ENCODE measurements at places on chromosomes 7 and 10.
A peak's percentile ranks its signal among the peaks of the same experiment; 100 is the strongest.

- H3K27me3 ChIP-seq: no peaks in the 10 kb centered on the region
- no peak overlapping the region for H3K27ac ChIP-seq
- no peak for DNase-seq
- H3K36me3 ChIP-seq: no peaks in the 10 kb centered on the region
- no peaks in the 10 kb centered on the region for H3K4me1 ChIP-seq
Observed at GRCh38 chr7:94047956-94048355, 43.8 kb upstream of the BET1 start.

DNA sequence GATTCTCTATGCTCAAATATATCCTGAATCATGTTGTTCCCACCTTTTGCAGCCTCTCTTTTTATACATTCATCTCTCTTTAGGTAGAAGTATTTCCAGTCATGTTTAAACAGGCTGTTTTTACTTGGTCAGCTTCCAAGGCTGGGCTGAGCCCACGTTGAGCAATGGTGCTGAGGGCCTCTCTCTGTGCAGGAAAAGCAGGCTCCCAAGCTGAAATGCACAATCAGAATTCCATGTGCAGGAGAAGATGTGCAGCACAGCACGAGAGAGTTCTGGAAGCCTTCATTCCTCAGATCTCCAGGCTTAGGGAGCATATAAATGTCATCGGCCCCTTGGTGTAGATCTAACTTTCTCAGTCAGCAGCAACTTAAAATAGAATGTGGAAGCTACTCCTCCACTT, 588.5 kb downstream of the TNS3 start:
- no peaks in the 10 kb centered on the region for H3K27me3 ChIP-seq
- no peak overlapping the region for H3K4me3 ChIP-seq
- H3K36me3 ChIP-seq: no peaks in the 10 kb centered on the region
- no peak for DNase-seq
- H3K27ac ChIP-seq: no peak overlapping the region
- H3K4me1 ChIP-seq: no peaks in the 10 kb centered on the region

- H3K27ac ChIP-seq: no peak overlapping the region
- H3K36me3 ChIP-seq: peaks cover 12% of the 10 kb centered on the region
- no peaks in the 10 kb centered on the region for H3K4me1 ChIP-seq
- DNase-seq: no peak
Observed at GRCh38 chr7:94547126-94547525, 37.5 kb downstream of the CASD1 start.

GRCh38 chr7:78326876-78327275, 528.3 kb downstream of the PHTF2 start:
- no peaks in the 10 kb centered on the region for H3K27me3 ChIP-seq
- H3K36me3 ChIP-seq: no peaks in the 10 kb centered on the region
- no peak overlapping the region for H3K4me3 ChIP-seq
- H3K4me1 ChIP-seq: no peaks in the 10 kb centered on the region
- no peak for DNase-seq

DNA sequence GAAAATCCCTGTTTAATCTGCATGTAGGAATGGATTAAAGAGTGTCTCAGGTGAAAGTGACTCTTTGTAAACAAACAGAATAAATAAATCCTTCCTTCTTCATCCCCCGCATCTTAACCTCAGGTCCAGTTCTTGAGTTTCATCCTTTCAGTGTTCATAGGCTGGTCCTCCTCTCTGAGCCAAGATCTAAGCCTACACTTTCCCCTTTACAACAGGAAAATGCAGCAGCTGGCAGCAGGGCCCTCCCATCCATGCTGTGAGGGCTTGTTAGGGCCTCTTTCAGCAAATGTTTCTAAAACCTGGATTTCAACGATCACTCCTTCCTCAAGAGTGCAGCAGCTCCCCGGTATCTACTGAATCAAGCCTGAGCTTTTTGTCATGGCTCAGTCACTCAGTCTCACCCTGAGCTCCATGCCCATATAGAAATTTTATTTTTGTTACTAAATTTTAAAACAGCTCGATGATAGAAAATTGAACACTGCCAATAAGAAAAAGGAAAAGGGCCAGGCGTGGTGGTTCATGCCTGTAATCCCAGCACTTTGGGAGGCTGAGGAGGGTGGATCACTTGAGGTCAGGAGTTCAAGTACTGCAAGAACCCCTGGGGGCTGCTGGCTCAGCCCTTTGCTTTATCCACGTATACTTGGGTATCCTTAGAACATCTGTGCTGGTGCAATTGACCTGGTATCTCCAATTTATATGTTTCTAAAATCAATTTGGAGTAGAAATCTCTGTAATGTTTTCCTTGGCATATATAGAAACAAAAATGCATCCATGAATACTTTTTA, 15.6 kb downstream of the BLNK start:
- H3K4me1 ChIP-seq: no peaks in the 10 kb centered on the region
- no peaks in the 10 kb centered on the region for H3K27me3 ChIP-seq
- no peak for DNase-seq
- no peak overlapping the region for H3K27ac ChIP-seq

DNA sequence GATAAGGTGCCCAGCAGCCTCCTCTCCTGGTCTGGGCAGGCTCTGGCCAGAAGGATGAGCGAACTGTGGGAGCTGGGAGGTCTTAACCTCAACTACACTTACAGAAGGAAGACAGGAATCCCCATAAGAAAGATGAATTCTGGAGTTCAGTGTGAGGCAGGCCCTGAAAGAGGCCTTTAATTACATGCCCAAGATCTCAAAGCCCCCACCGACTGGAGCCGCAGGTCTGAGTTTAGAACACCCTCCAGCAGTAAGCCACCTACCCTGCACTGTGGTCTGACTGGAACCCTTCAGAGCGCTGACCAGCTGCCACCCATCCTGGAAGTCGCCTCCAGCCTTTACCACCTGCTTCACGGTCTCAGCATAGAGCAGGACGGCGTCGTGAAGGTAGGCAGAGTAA, 28.2 kb upstream of the ACSL5 start:
- no peak overlapping the region for H3K27ac ChIP-seq
- H3K4me3 ChIP-seq: no peak overlapping the region
- H3K27me3 ChIP-seq: no peaks in the 10 kb centered on the region
- H3K4me1 ChIP-seq: no peaks in the 10 kb centered on the region
- DNase-seq: no peak

DNA sequence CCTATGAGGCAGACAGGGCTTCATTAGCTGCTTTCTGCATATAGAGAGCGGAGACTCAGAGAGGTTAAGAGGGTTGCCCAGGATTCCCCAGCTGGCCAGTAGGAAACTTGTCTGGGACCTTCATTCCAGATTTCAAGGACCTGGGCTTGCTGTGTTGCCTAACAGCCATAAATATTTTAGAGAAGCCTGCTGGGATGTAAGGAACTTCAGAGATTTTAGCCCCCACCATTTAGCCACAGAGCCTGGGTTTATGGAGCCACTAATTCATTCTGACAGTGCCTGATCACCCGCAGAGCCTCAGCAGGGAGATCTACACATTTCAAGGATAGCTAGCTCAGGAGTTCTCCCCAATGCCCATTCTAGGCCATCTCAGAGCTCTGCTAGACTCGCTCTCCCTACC, 56.6 kb upstream of the TRUB1 start:
- no peak for DNase-seq
- no peak overlapping the region for H3K4me3 ChIP-seq
- no peak overlapping the region for H3K27ac ChIP-seq

DNA sequence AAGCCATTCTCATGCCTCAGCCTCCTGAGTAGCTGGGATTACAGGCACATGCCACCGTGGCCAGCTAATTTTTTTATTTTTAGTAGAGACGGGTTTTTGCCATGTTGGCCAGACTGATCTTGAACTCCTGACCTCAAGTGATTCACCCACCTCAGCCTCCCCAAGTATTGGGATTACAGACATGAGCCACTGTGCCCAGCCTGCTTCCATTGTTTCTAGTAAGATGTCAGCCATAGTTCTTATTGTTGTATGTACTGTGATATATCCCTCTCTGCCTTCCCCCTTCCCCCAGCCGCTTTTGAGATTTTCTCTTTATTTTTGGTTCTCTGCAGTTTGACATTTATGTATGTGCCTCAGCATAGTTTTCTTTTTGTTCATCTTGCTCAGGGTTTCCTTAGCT, 87.9 kb upstream of the KLF14 start:
- no peak overlapping the region for H3K27ac ChIP-seq
- H3K4me3 ChIP-seq: no peak overlapping the region
- no peaks in the 10 kb centered on the region for H3K4me1 ChIP-seq
- no peaks in the 10 kb centered on the region for H3K36me3 ChIP-seq

GRCh38 chr7:22320416-22320815, 36.5 kb downstream of the RAPGEF5 start:
- no peaks in the 10 kb centered on the region for H3K36me3 ChIP-seq
- H3K27me3 ChIP-seq: no peaks in the 10 kb centered on the region
- H3K27ac ChIP-seq: no peak overlapping the region
- no peak overlapping the region for H3K4me3 ChIP-seq
- no peaks in the 10 kb centered on the region for H3K4me1 ChIP-seq

GRCh38 chr10:52249850-52250395, 64.2 kb upstream of the DKK1 start:
- DNase-seq: no peak
- H3K27me3 ChIP-seq: no peaks in the 10 kb centered on the region
- no peaks in the 10 kb centered on the region for H3K36me3 ChIP-seq
- no peak overlapping the region for H3K27ac ChIP-seq
- H3K4me3 ChIP-seq: no peak overlapping the region

DNA sequence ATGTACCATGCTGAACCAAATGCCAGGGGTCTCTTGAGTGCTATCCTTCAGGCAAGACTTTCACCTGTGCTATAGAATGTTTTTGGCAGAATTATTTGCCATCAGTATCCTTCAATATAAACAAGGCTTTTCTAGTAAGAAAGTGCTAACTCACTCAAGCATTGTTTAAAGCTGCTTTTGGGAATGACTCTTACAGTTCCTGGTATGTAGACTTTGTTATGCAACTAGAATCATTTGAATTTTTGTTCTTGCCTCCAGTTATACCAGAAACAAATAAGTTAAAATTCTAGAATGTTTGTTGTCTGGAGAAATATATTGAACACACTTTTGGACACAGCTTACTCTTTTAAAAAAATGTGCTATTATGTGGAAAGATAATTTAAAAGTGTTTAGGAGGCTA, 39.5 kb upstream of the RTKN2 start:
- H3K4me3 ChIP-seq: no peak overlapping the region
- no peaks in the 10 kb centered on the region for H3K27me3 ChIP-seq
- DNase-seq: no peak
- H3K4me1 ChIP-seq: peaks cover 11% of the 10 kb centered on the region
- no peak overlapping the region for H3K27ac ChIP-seq

DNA sequence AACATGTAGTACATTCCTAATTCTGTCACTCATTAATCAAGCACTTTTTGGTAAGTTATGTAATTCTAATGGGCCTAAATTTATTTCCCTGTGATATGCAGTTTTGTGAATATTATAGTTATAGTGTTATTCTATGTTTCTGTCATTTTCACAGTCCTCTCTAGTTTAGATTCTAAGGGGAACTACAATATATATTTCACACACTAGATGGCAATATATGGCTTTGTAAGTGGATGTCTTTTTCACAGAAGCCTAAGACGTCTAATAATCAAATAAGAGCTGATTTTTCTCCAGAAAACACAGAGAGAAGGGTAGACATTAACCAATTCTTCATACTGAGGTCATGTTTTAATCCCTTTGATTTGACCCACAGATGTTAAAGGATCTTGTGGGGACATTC, 18.0 kb downstream of the RNLS start:
- H3K4me1 ChIP-seq: peaks cover 6% of the 10 kb centered on the region
- no peaks in the 10 kb centered on the region for H3K27me3 ChIP-seq
- no peak overlapping the region for H3K4me3 ChIP-seq

- no peaks in the 10 kb centered on the region for H3K36me3 ChIP-seq
- H3K4me1 ChIP-seq: peaks cover 7% of the 10 kb centered on the region
- H3K4me3 ChIP-seq: no peak within 1 kb of the TSS
- DNase-seq: peak; percentile 74
- peaks cover 37% of the 10 kb centered on the region for H3K27me3 ChIP-seq
Observed at GRCh38 chr7:155069992-155070751, at the start of gene HTR5A. Gene HTR5A (plus strand): TSS chr7:155070324. CDS start chr7:155070900, 576 bp downstream.

DNA sequence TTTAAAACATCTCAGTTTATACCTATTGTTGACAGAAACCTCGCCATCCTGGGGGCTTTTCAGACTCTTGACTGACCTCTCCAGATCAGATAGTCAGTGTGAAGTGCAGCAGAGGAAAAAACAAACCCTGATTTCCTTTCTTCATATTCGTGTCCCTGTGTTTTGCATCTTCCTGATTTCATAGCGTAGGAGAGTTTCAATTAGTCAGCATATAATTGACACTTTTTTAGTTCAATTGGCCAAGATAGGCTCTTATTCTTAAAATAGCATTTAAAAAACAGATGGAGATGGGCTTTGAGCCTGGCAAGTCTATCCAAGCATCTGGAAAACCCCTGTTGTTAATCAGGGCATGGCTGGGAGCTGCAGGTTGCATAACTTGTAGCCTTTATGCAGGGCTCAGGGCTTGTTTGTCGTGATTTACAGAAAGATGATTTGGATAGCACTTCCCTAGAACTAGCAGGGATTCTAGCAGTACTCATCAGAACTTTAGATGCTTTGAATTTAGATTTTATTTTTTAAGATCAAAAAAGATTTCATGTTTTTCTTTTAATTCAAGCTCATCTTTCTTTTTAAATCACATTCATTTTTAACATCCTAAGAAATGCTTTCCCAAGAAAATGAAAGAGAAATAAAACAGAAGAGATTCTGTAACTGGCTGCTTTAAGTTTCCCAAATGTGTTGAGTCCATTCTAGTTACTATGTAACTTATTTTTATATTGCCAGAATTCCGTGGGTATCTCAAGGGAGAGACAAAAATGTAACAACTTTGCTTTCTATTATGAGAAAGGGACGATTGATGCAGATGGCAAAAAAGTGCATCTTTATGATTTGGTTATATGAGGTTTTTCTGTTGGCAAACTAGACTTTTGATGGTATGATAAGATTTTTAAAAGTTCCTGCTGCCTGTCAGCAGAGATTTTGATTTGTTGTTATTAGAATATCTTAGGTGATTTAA, 270.8 kb upstream of the FZD8 start:
- no peak overlapping the region for H3K27ac ChIP-seq
- no peaks in the 10 kb centered on the region for H3K4me1 ChIP-seq
- H3K4me3 ChIP-seq: no peak overlapping the region

- H3K27ac ChIP-seq: no peak overlapping the region
- H3K27me3 ChIP-seq: no peaks in the 10 kb centered on the region
Observed at GRCh38 chr10:3848775-3849635, 64.0 kb upstream of the KLF6 start.

DNA sequence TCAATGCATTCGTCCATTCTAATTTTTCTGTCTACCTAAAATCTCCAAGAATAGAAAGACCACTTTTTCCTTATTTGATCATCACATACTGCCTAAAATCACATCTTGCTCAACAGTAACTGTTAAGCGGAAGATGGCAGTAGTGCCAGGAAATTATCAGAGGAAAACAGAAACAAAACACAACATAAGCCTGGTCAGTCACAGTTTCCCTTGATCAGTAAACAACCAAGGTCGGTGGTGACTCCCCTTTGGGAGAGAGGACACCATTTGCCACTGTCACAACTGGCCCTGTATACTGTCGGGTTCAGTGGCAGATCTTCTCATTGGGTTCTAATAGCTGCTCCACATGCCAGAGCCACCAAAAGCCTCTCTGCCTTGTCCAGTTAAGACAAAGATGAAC, 106.6 kb downstream of the PLXNA4 start:
- no peak overlapping the region for H3K4me3 ChIP-seq
- no peaks in the 10 kb centered on the region for H3K36me3 ChIP-seq
- DNase-seq: no peak
- peaks cover 8% of the 10 kb centered on the region for H3K4me1 ChIP-seq

Data from CD4-positive, alpha-beta T cell (primary cell).